A549 treated with GW870086 at 1 μM for 4 hours (cell line): ENCODE measurements at places on chromosomes 7 and 10. TPM values are rescaled to one million over a fixed set of nuclear protein-coding genes. Genes with fewer than 3 reads are reported as not detected.

Gene ITGA8
- not detected in 5 replicates for total RNA-seq

Gene HABP2
- total RNA-seq: 0.07 to 0.17 TPM (median 0.14 TPM) in 5 replicates

Gene NODAL
- total RNA-seq: not detected in 5 replicates

Gene NEUROG3
- not detected in 5 replicates for total RNA-seq

Gene MYL10
- not detected in 5 replicates for total RNA-seq

Gene CYP26C1
- total RNA-seq: not detected in 5 replicates

Gene NPY4R
- 28.0 to 43.1 TPM (median 39.2 TPM) in 5 replicates for total RNA-seq

Gene CFTR
- total RNA-seq: not detected in 5 replicates

Gene STEAP1
- total RNA-seq: 13.4 to 16.3 TPM (median 15.9 TPM) in 5 replicates

Gene SKIDA1
- total RNA-seq: 0.61 to 1.1 TPM (median 0.91 TPM) in 5 replicates

Gene SH2D4B
- total RNA-seq: 0.10 to 0.13 TPM in 2 of 5 replicates, not detected in the others

Gene ZNRF2
- 5.2 to 6.7 TPM (median 6.1 TPM) in 5 replicates for total RNA-seq

Gene STEAP4
- 0.02 TPM in 1 of 5 replicates, not detected in the others for total RNA-seq

Gene TMEM270
- 0.32 TPM in 1 of 5 replicates, not detected in the others for total RNA-seq

Gene SCART1
- total RNA-seq: 0.15 to 0.34 TPM (median 0.21 TPM) in 4 of 5 replicates, not detected in the other
